Adipose tissue (tissue), 3 donors: ENCODE measurements at places on chromosomes 2 and 18. TPM values are rescaled to one million over a fixed set of nuclear protein-coding genes. Genes with fewer than 3 reads are reported as not detected.

LYPD6 gene
- polyA plus RNA-seq = 0.56 TPM

MITD1 gene
- polyA plus RNA-seq = 13.9 TPM

GKN2 gene
- 318 TPM for polyA plus RNA-seq

OTX1 gene
- polyA plus RNA-seq = 0.07 TPM

SPRED2 gene
- 21.1 TPM for polyA plus RNA-seq

HOXD8 gene
- polyA plus RNA-seq = 6.3 TPM

GTF2A1L gene
- polyA plus RNA-seq = 0.03 TPM

AMER3 gene
- polyA plus RNA-seq = 0.11 TPM

CHST9 gene
- polyA plus RNA-seq = 3.1 TPM

GALNT13 gene
- 3.9 TPM for polyA plus RNA-seq

PLGLB2 gene
- polyA plus RNA-seq = 1.2 TPM

SERPINB7 gene
- 2.5 TPM for polyA plus RNA-seq

RFTN2 gene
- polyA plus RNA-seq = 8.0 TPM

WNT6 gene
- polyA plus RNA-seq = not detected

ST8SIA3 gene
- not detected for polyA plus RNA-seq

CCDC85A gene
- polyA plus RNA-seq = 2.0 TPM

EFR3B gene
- 0.18 TPM for polyA plus RNA-seq

HRH4 gene
- 0.02 TPM for polyA plus RNA-seq
